ENCODE measurements at places on chromosomes 6 and 20.

DNA sequence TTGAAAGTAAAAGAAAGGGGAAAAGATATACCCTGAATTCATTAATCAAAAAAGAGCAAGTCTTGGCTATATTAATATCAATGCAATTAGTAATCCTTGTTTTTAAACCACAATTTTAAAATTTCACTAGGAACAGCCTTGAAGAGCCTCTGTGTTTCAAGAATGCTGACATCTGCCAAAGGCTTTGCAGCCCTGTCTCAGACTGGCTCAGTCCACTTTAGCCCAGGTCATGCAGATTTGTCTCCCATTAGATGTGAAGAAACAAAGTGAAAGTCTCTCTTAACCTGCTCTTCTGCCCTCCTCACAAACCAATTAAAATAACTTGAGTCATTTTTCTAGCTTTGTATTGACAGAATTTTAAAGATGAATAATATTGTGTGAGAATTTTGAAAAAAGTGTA lies 102.7 kb upstream of the CARMIL1 start:
- no peaks in the 10 kb centered on the region for H3K36me3 ChIP-seq
- no peak overlapping the region for H3K4me3 ChIP-seq
- H3K27ac ChIP-seq, result no peak overlapping the region
- no peaks in the 10 kb centered on the region for H3K27me3 ChIP-seq
- peaks cover 79% of the 10 kb centered on the region for H3K4me1 ChIP-seq

- no peak overlapping the region for H3K4me3 ChIP-seq
- H3K36me3 ChIP-seq, result no peaks in the 10 kb centered on the region
These were observed 13.6 kb upstream of the IBTK start for GRCh38 chr6:82260997-82261732.

DNA sequence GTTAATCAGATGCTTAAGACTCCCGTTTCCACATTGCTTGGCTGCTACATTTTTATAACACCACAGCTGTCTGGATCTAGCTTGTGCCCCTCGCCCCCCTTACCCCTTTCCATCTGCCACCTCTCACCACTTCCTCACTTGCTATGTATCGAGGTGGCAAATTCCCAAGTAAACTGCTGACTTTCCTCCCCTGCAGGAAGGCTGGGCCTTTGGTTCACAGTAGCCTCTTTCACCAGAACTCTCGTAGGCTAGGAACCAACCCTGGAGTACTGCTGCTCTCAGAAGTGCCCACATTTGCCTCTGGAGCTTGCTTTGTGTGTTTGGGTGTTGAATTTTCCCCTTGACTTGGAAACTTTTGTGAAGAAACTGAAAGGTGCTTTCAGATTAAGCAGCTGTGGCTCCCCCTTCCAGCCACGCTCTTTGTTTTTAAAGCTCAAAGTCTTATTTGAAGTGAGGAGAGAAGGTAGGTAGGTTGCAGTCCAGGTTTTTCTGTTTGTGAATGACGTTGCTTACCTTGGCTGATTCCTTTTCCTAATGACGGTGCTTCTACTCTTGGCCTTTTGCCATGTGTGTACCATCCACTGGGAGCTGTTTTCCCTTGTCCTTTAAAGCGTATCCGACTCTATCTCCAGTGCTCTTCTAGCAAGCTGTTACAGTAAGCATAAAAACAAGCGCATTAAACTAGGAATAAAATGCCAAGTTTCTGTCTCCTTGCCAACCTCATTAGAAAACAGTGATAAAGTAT lies 90.4 kb downstream of the CARMIL1 start:
- peak overlapping the region; percentile 75 for H3K27ac ChIP-seq
- no peaks in the 10 kb centered on the region for H3K27me3 ChIP-seq
- H3K4me3 ChIP-seq, result no peak overlapping the region
- H3K36me3 ChIP-seq, result no peaks in the 10 kb centered on the region
- peak; percentile 83 for DNase-seq
- peaks cover 43% of the 10 kb centered on the region for H3K4me1 ChIP-seq

GRCh38 chr20:48193627-48194425 lies 408.5 kb upstream of the SULF2 start:
- H3K27ac ChIP-seq, result no peak overlapping the region
- no peak for DNase-seq
- no peaks in the 10 kb centered on the region for H3K27me3 ChIP-seq
- H3K36me3 ChIP-seq, result no peaks in the 10 kb centered on the region

GRCh38 chr20:40838509-40838908 lies 149.5 kb upstream of the MAFB start:
- H3K27ac ChIP-seq, result no peak overlapping the region
- no peaks in the 10 kb centered on the region for H3K4me1 ChIP-seq
- DNase-seq, result no peak
- no peaks in the 10 kb centered on the region for H3K27me3 ChIP-seq
- H3K36me3 ChIP-seq, result no peaks in the 10 kb centered on the region
- no peak overlapping the region for H3K4me3 ChIP-seq

DNA sequence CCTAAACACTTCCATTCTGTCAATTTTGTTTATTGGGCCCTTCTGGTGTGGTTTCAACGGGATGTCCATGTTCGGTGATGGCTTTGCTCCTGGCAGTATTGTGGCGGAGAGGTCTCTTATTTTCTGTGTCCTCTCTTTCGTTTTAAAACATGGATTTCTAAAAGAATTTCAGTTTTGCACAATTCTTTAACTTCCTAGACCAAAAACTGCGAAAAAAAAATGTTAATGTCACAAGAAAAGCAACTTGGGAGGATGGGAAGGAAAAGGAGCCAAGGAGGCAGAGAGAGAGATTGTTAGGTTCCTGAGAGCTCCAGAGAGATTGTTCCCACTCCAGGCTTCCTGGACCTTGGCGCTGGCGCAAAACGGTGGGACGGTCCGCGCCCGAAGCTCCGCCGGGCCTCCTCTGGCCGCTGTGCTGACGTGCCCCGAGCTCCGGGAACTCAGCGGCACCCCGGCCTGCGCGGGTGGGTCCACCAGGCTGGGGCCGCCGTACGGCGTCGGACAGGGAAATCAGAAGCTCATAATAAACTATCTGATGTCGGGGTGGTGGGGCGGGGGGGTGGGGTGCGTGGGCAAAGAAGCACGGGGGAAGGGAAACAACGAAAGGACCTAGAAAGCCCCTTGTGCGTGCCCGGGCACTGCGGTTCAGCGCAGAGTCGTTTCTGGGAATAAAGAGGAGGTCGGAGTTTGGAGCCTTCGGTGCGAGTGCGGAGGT lies 951 bp upstream of the OLIG3 start:
- DNase-seq, result no peak
- no peaks in the 10 kb centered on the region for H3K36me3 ChIP-seq
- peaks cover 53% of the 10 kb centered on the region for H3K27me3 ChIP-seq
- no peak overlapping the region for H3K27ac ChIP-seq
- H3K4me1 ChIP-seq, result peaks cover 11% of the 10 kb centered on the region

DNA sequence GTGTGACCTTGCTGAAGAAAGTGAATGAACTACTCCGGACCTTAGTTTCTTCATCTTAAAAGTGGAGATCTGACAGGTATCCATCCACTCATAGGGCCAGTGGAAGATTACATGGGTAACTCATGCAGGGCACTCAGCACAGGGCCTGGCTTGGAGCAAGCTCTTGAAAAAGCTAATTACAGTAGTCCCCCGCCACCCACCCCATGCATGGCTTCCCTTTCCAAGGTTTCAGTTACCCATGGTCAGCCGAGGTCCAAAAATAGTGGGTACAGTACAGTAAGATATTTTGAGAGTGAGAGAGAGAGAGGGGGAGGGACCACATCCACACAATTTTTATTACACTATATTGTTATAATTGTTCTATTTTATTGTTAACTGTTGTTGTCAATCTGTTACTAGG lies 7.1 kb upstream of the PMEPA1 start:
- H3K4me1 ChIP-seq, result peaks cover 4% of the 10 kb centered on the region
- H3K27me3 ChIP-seq, result no peaks in the 10 kb centered on the region
- H3K36me3 ChIP-seq, result no peaks in the 10 kb centered on the region
- no peak overlapping the region for H3K27ac ChIP-seq
- H3K4me3 ChIP-seq, result no peak overlapping the region
- no peak for DNase-seq

DNA sequence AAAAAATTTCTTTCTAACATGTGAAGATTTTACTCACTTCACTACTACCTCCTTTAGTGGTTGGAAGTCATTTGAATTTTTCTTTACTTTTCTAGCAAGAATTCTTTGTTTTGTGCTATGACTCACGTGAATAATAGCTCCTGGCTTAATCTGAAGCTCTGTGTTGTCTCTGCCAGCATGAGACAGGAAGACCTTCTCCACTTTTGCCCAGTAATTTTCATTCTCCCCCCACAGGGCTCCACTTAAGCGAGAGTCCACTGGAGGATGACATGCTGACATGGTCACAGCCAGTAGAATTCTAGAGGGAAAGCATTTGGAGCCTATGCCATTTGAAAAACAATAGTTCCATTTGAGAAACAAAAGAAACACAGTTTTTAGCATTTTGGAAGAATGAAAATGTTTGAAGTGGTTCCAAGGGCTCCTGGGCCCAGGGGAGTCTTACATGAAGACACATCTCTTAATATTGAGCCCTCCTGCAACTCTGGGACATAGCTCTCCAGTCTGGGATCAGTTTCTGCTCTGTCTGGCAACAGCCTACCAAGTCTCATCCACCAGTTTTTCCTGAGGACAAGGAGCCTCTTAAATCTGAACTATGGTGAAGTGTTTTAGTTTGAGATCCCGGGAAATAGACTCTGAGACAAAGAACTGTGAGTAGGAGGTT lies 231.4 kb downstream of the PAX1 start:
- DNase-seq, result no peak
- no peak overlapping the region for H3K4me3 ChIP-seq
- no peaks in the 10 kb centered on the region for H3K27me3 ChIP-seq
- H3K36me3 ChIP-seq, result no peaks in the 10 kb centered on the region
- no peak overlapping the region for H3K27ac ChIP-seq

DNA sequence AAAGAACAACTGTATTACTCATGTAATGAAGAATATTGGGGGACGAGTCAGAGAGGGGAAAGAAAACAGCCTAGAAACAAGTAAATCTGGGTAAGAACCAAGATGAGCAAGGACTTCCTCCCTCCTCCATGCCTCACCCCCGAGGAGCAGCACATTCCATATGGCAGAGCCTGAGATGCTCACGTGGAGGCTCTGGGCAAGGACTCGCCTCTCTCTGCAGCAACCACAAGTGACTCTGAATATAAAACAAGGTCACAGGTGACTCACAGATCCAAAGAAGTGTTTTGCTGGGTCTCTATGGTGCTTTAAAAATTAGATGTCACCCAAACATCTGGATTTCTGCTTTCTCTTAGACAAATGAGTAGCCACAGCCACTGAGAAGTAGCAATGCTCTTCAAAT lies 453.0 kb upstream of the SULF2 start:
- no peaks in the 10 kb centered on the region for H3K4me1 ChIP-seq
- DNase-seq, result no peak
- H3K27ac ChIP-seq, result no peak overlapping the region
- no peak overlapping the region for H3K4me3 ChIP-seq
- no peaks in the 10 kb centered on the region for H3K36me3 ChIP-seq

GRCh38 chr20:7691647-7692269 lies 248.5 kb downstream of the HAO1 start:
- no peak overlapping the region for H3K4me3 ChIP-seq
- no peaks in the 10 kb centered on the region for H3K36me3 ChIP-seq
- H3K27ac ChIP-seq, result no peak overlapping the region
- no peak for DNase-seq

DNA sequence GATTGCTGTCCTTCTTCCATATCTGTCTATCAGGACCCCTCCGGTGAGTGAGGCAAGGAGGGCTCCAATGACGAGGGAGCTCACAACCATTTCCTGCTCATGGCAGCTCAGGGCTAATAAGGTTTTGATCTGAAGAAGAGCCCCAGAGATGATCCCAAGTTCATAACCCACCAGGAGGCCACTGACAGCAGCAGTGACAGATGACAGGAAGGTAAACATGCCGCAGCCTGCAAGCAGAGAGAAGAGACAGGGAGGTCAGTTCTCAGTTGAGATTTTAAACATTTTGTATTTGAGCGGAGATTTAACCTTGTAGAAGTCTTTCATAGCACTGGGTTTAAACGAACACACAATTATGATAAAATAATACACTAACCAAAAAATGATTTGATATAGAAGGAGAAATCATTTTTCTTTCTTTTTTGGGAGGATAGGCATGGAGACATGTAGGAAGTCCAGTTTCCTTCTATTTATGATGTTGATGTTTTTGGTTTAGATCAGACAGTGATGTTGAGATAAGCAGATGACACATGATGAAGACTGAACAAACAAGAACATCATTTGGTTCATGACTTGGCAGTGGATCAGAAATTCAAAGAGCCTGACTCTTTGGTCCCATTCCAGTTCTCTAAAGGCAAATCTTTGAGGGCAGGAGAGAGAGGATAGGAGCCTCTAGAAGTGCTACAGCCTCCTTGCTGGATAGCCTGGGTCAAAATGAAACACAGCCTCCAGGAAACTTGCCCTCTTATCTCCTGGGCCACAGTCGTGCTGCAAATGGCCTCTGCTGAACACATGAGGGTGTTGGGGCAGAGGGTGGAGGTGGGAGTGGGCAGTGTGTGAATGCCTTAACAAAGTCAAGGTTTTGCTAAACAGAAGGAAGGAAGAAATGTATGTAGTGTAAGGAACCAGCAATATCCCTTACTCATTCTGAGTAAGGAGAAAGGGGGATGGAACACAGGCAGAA lies 22.6 kb downstream of the SLC2A12 start:
- no peaks in the 10 kb centered on the region for H3K36me3 ChIP-seq
- no peaks in the 10 kb centered on the region for H3K4me1 ChIP-seq
- no peak overlapping the region for H3K4me3 ChIP-seq
- H3K27me3 ChIP-seq, result peaks cover 5% of the 10 kb centered on the region
- no peak overlapping the region for H3K27ac ChIP-seq

DNA sequence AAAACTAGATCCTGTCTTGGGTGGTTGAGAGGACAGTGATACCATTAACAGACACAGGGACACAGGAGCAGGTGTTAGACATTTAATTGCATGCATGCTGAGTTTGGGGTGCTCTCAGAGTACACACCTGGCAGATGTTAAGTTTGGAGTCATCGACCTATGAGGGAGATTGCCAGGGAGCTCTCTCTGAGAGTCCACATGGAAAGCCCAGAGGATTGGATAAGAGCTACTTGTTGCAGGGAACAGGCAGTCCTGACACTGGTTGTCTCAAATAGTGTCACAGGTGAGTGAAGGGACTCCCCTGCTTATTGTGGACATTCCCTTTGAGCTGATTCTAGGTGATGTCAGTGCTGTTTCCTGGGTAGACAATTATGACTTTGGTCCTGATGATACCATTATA lies 3.1 kb downstream of the ATRN start:
- no peak overlapping the region for H3K27ac ChIP-seq
- no peaks in the 10 kb centered on the region for H3K27me3 ChIP-seq
- H3K4me1 ChIP-seq, result peaks cover 6% of the 10 kb centered on the region
- no peak overlapping the region for H3K4me3 ChIP-seq
- no peaks in the 10 kb centered on the region for H3K36me3 ChIP-seq

DNA sequence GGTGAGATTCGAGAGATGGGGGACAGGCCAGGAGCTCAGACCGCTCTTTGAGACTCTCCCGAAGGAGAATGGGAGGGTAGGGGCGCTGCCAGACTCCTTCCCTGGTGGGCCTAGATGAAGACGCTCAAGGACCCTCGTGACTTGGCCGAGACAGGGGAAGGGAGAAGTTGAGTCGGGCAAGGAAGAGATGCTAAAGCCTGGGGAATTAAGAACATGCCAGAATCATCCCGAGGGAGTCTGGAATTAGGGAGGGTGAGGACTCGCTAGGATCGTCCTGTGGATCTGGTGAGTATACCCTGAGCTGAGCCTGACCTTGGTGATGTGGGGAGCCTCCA lies 529 bp downstream of the UBE2C start:
- peaks cover 49% of the 10 kb centered on the region for H3K4me1 ChIP-seq
- no peak overlapping the region for H3K27ac ChIP-seq
- no peaks in the 10 kb centered on the region for H3K36me3 ChIP-seq

All from common myeloid progenitor, CD34-positive (primary cell).